ENCODE measurements at places on chromosomes 12 and 14.

- DNase-seq = no peak
Observed at GRCh38 chr12:25364529-25365339, 114.0 kb upstream of the KRAS start.

DNA sequence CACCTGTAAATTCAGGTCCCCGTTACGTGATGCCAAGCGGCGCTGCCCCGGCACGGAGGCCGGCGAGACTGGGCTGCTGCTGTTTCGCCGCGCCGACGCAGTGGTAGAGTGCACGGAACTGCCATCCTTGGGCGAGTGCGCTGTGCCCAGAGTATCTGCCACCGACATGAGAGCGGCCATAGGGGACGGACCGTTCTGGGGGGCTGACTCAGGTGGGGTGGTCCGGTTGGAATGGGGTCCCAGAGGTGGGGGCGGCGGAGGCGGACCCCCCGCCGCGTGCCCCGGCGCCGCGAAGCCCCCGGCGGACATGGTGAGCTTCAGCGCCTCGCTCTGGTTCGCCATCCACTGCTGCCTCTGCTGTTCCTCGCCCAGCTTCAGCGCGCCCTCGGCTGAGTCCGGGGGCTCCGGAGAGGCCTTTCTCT, 2.8 kb downstream of the IRF2BPL start:
- no peak for DNase-seq

GRCh38 chr14:69886453-69887242, 7.4 kb downstream of the SMOC1 start:
- no peak for DNase-seq

GRCh38 chr14:31371646-31372045, 48.7 kb downstream of the HEATR5A start:
- DNase-seq = no peak

DNA sequence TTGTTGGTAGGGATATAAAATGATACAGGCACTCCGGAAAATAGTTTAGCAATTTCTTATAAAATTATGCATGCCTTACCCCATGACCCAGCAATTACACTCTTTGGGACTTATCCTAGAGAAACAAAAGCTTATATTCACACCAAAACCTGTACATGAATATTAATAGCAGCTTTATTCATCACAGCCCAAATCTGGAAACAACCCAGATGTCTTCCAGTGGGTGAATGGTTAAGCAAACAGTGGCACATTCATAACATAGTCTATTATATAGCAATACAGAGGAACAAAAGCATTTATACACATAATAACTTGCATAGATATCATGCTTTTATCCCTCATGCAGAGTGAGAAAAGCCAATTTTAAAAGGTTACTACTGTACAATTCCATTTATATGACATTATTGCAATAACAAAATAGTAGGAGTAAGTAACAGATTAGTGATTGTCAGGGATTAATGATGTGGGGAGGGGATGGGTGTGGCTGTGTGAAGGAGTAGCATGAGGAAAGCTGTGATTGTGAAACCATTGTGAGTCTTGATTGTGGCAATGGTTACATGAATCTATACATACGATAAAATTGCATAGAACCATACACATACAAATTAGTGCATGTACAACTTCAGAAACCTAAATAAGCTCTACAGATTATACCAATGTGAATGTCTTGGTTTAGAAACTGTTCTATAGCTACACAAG, 363.1 kb upstream of the OR4E1 start:
- no peak for DNase-seq

GRCh38 chr14:23481362-23481970, 12.0 kb downstream of the NGDN start:
- DNase-seq = no peak

GRCh38 chr12:113678223-113679119, 206.8 kb upstream of the LHX5 start:
- no peak for DNase-seq

GRCh38 chr14:90034156-90034555, 27.6 kb upstream of the KCNK13 start:
- DNase-seq = no peak
